AML-193 (cell line): ENCODE measurements at places on chromosomes 4 and X.
A peak's percentile ranks its signal among the peaks of the same experiment; 100 is the strongest.

DNA sequence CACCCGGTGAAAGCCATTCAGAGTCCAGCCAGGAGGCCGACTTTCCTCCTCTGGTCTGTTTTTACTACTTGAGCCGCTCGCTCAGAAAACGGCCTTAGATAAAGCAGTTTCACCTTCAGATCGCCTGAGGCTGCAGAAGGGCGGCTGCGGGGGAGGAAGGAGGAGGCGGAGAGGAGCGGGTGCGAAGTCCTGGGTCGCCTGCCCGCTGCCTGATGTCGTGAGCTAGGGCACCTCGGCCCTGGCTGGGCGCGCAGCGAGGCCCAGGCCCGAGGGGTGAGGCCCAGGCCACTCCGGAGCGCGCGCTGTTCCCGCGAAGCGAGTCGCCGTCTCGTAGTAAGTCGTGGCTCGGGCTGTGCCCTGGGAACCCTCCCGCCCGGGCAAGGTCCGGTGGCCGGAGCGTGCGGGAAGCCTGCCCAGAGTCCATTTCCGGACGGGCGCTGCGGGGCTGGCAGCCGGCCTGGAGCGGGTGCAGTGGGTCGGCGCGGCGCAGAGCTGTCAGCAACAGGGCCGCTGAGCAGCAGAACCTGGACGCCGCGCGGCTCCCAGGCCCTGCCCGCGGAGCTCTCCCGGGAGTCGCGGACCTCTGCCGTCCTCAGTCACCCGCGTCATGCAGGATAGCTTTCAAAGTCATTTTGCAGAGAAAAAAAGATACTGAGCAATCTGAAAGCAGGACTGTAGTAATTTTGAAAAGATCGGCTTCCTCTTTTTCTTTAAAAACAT lies 18.6 kb downstream of the TRIM2 start:
- peak; percentile 6 for DNase-seq

DNA sequence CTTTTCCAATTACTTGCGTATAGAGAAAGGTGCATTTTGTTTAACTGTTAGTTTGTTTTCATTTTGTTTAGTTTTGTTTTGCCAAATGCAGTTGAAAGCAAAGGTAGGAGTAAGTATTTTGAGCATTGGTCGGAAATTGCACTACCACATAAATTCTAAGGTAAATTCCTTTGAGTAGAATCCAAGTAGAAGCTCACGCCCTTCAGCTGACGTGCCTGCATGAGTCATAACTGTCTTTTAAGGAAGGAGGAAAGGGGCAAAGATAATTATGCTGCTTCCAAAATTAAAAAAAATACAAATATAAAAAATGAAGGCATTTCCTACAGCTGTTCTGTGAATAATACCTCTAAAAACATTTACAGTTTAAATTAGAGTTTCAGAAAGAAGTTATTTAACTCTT lies 110.2 kb upstream of the MYOZ2 start:
- peak; percentile 48 for DNase-seq

DNA sequence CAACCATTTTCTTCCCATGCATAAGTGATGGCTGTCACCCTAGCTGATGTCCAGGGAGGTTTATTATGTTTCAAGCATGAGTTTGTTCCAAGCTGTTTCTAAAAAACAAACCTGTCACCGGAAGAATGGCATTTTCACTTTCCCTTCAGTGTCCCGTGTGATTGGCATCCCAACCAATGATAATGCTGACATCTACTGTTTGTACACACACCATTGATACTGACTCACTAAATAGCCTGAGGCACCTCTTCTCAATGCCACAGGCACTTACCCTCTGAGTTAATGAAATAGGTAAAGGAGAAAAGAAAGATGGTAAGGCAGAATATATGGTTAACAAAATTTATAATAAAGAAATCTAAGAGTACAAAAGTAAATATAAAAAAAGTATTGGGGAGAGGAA lies 23.1 kb upstream of the VCX2 start:
- DNase-seq, result no peak

DNA sequence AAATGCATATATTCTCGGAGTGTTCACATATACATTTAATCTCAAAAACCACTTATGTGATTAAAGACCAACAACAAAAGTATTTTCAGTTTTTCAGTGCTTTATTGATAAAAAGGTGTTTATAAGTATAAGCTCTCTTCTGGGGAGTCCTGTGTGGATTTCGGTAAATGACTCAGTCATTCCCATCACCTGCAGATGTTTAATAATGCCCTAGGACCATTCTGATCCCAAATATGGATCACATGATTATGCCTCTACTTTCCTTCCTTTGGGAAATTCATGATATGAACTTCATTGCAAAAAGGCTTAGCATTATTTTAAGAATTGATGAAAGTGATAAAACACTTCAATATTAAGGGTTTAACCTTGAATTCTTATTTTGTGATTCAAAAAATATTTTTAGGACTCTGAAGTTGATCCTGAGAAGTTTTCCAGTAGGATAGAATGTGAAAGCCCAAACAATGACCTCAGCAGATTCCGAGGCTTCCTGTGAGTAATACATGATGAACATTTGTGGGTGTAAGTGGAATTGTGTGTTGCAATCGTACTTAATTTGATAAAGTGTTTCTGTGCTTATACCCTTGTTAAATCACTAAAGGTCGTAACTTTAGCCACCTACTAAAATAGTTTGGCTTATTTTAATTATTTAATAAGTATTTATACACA lies 40.2 kb downstream of the ATP10D start:
- no peak for DNase-seq

GRCh38 chr4:81062001-81062400 lies 31.5 kb downstream of the BMP3 start:
- DNase-seq, result no peak

DNA sequence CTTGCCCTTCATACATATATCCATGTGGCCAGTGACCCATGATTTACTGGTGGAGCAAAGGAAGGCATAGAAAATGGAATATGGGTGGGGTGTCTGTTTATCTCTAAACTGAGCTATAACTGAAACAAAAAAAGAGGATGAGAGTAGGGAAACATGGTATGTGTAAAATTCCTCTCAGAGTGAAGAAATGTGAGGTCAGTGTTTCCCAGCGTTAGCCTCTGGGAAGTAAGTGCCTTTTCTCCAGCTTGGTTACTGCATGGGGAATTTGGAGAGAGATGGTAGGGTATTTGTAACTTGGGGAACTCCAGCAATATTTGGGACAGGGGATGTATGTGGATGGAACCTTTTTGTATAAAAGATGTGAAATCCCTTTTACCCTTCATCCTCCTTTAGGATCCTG lies 89.4 kb downstream of the AFF1 start:
- no peak for DNase-seq

GRCh38 chr4:154471526-154472331 lies 19.9 kb downstream of the DCHS2 start:
- DNase-seq, result no peak

DNA sequence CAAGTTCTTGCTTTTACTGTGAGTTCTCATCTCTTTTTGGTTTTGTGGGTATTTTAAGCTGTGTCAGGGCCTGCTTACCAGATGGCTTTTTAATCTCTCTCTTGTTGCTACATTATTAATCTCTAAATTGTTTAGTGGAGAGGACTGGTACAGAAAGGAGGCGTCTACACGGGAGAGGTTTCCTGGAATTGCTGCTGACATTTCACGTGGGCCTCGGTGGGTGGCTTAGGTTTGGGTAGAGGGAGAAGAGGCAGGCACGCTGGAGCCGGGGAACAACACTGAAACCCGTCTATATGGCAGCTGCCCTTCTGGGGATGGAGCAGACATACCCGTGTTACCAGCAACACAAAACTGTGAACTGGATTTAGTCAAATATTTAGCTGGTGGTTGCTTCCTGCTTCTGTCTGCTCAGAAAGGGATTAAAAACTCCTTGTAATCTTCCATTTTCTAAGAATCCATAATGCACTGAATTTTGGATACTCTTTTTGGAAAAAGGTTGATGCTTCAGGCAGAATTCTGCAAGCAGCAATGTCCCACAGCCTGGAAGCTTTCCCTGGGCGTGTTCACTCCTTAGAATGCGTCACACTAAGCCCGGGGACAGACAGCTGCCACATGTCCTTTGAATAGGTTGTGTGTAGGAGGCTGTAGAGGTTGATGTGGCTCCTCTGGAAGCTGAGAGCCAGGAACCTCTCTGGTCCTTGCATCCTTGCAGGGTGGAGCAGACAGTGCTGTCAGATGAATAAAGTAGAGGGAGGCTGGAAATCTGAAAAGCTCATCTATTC lies 199.8 kb upstream of the GATB start:
- no peak for DNase-seq

- no peak for DNase-seq
Measured at GRCh38 chr4:25370242-25370641, 6.8 kb upstream of the ANAPC4 start.

GRCh38 chrX:119516157-119516702 lies 48.0 kb downstream of the SLC25A5 start:
- DNase-seq, result peak; percentile 62

DNA sequence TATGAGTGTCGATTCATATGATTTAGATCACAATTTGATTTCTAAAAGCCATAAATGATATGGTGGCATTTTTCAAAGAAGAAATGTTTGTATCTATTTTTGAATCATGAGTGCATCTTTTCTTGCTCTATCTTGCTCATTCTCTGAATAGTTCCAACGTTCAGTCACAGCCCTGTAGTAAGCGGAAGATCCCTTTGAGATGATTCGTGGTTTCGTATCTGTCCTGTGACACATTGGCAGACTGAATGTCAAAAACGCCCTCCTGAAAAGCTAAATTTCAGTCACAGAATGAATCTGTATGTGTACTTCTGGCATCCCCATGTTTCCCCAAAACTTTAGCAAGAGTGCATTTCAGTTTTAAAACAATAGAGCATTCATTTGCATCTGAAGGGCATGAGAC lies 1066.9 kb upstream of the TENM3 start:
- DNase-seq, result no peak

DNA sequence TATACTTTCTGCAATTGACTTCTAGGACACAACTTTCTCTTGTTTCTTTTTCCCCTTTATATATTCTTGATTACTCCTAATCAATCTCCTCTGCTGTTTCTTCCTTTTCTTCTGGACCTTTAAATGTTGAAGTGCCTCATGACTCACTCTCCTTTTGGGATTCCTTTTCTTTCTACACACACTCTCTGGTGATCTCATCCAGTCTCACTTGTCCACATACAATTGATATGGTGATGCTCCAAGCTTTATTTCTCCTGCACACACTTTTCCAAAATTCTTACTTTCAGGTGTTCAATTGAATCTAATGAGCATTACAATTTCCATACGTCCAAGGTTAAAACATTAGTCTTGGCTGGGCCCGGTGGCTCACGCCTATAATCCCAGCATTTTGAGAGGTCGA lies 794.8 kb upstream of the EPHA5 start:
- DNase-seq, result no peak

- no peak for DNase-seq
Measured at GRCh38 chr4:72714482-72715279, 145.7 kb upstream of the ADAMTS3 start.

DNA sequence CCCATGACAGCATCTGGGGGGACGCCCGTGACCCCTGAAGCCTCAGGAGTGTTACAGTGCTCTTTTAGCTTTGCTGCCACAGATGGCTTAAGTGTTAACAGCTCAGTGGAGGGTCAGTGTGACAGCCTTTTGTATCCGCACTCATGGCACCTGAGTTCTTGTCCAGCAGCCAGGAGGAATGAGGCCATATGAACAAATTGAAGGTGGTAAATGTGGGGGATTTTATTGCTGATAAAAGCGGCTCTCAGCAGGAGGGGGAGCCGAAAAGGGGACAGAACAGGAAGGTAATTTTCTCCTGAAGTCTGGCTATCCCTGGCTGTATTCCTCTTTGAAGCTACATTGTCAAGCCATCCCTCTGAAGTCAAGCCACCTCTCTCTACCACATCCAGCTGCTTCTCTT lies 441.0 kb downstream of the RAPGEF2 start:
- no peak for DNase-seq

DNA sequence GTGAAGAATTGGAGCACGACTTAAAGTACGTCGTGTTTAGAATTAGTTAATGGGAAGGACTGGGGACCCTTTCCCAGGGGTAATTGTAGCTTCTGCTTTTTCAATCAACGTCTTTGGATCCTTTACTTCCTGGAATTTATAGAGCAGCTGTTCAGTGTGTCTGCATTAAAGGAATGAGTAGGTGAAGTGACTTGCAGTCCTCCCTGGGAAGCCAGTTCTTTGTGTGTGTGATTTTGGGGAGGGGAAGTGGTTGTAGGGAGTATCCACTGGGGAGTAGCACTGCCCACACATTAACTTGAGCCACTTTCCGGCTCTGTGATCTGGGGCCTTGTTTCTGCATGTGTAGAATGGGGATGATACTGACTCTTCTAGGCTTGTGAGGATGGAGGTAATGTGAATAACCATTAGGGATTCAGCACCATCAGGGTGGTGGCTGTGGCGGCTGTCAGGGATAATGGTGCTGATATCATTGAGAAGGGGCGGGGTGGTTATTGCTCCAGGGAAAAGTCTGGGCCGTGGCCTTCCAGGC lies 54.7 kb downstream of the TMEM131L start:
- no peak for DNase-seq

GRCh38 chrX:95885074-95885473 lies 799.6 kb upstream of the DIAPH2 start:
- no peak for DNase-seq

DNA sequence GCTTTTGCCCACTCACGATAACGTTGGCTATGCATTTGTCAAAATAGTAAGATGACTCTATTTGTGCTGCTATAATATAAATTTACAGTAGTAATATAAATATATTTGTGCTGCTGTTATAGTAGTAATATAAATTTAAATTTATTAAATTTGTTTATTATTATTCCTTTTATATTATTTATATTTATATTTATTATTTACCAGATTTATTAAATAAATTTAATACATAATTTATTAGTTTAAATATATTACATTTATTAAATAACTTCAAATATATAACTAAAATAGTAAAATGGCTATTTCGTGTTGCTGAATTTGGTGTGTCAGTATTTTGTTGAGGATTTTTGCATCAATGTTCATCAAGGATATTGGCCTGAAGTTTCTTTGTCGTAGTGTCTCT lies 246.5 kb upstream of the FGF16 start:
- no peak for DNase-seq

GRCh38 chrX:79708581-79708980 lies 306.0 kb upstream of the TBX22 start:
- DNase-seq, result no peak

- DNase-seq, result no peak
Measured at GRCh38 chrX:10206317-10206716, 49.5 kb downstream of the CLCN4 start.

DNA sequence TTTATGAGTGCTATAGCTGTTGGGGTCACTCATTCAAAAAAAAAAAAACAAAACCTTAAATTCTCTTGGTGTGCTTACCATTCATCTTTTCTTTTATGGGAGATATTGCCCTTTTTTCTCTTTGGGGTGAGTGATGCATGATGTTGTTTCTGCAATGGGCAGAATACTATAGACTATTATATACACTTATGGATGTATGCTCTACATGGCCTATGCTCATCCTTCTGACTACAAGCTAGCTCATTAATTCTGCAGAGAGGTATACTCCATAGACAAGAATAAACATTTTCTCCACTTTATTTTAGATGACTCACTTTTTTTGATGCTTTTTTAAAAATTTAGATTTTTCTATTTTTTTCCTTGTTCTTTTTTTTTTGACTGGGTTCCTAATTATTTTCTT lies 160.3 kb upstream of the ANK2 start:
- no peak for DNase-seq

- DNase-seq, result no peak
Measured at GRCh38 chrX:23737413-23737812, 5.7 kb downstream of the ACOT9 start.

- no peak for DNase-seq
Measured at GRCh38 chrX:132271311-132271778, 52.1 kb upstream of the RAP2C start.
